AG04450 (cell line): ENCODE measurements at places on chromosomes 12 and 14.

DNA sequence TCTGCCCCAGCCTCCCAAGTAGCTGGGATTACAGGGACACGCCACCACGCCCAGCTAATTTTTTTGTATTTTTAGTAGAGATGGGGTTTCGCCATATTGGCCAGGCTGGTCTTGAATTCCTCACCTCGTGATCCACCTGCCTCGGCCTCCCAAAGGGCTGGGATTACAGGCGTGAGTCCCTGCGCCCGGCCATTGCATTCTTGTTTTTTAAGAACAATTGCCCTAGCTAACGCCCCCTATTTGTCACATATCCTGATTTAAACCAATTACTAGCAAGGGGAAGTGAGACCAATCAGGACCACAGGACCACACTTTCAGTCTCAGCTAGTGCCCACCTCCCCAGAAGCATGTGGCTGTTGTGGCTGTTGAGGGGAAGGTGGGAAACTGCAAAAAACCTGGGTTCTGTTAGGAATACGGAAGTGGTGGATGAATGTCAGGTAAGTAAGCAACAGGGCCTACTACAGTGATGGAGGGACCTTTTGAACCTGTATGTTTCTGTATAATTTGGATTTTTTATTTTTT lies 37.8 kb upstream of the NFYB start:
- DNase-seq, result no peak

- DNase-seq, result peak; percentile 38
These were observed 18.7 kb downstream of the ZBTB39 start for GRCh38 chr12:56987551-56988053.

DNA sequence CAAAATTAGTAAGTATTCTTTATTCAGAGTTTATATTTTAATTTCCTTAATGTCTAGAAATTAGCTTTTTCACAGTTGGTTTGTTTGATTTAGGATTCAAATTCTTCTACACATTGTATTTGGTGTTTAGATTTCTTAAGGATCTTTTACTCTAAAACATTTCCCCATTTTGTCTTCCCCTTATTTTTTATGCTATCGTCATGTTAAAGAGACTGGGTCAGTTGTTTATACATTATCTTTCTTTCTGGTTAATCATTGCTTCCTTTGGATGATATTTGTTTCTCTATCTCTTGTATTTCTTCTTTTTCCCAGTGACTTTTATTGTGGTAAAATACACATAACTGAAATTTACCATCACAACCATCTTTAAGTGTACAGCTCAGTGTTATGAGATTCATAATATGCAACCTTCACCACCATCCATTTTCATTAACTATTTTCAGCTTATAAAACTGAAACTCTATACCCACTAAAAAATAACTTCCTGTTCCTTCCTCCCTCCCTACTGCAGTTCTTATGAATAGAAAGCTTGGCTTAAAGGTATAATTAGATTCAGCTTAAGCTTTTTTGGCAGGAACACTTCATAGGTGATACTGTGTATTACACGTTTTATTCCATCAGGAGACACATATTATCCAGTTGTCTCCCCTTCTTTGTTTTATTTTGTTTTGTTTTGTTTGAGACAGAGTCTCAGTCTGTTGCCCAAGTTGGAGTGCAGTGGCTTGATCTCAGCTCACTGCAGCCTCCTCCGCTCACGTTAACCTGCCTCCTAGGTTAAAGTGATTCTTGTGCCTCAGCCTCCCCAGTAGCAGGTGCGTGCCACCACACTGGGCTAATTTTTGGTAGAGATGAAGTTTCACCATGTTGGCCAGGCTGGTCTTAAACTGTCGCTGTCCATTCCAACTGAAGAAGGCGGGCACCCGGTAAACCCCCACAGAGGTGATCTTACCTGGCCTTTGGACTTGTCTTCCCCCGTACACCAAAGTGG lies 45.0 kb downstream of the NOPCHAP1 start:
- DNase-seq, result no peak

DNA sequence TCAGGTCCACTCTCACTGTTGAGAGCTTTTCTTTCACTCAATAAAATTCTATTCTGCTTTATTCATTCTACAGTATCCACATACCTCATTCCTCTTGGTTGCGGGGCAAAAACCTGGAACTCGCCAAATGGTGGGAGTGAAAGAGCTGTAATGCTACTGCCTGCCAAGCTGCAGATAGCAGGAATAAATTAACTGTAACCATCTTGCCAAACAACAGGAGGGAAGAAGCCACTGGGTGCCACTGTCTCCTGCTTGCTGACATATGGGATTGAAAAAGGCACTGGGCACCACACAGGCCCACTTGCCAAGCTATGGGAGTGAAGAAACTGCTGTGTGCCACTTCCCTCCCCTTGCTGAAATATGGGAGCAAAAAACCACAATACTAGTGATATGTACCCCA lies 111.9 kb upstream of the CNTN1 start:
- DNase-seq, result no peak

DNA sequence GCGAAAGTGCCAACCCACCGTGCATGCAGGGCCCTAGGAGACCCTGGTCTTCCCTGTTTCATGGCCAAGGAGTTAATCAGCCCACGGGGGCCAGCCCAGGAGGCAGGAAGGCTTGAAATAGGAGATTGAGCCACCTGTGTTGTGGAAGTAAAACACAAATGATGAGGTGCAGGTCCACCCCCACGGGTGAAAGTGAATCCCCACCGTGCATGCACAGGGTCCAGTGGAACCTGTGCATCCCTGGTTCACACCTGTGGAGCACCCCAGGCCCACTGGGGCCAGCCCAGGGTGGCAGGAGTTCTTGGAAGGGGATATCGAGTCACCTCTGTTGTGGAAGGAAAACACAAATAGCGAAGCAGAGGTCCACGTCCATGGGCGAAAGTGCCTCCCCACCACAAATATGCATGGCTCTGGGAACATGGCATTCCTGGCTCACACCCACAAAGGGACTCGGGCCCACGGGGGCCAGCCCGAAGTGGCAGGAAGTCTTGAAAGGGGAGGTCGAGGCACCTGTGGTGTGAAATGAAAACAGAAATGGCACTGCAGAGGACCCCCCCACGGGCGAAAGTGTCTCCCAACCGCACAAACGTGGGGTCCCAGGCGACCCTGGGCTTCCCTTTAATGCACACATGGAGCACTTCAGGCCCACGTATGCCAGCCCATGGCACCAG lies 381.5 kb downstream of the ALG10 start:
- DNase-seq, result no peak

DNA sequence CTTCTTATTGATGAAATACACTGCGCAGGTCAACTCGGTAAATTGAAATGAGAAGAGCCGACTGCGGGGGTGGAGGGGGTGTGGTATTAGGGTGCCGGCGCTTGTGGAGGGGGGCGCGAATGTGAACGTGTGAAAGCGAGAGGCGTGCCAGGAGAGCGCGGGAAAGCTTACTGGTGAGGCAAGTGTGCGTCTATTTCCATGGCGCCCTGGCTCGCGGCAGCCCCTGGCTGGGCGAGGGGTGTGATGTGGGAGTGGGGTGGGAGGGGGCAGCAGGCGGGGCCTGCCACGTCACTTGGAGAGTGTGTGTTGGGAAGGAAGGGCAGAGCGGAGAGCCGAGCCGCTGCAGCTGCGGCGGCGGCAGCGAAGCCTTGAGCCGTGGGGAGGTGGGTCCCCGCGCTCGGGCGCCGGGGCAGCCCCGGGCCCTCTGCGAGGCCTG lies 88.8 kb downstream of the GALNT8 start:
- DNase-seq, result no peak

GRCh38 chr12:122799641-122800243 lies 25.4 kb downstream of the CCDC62 start:
- no peak for DNase-seq

DNA sequence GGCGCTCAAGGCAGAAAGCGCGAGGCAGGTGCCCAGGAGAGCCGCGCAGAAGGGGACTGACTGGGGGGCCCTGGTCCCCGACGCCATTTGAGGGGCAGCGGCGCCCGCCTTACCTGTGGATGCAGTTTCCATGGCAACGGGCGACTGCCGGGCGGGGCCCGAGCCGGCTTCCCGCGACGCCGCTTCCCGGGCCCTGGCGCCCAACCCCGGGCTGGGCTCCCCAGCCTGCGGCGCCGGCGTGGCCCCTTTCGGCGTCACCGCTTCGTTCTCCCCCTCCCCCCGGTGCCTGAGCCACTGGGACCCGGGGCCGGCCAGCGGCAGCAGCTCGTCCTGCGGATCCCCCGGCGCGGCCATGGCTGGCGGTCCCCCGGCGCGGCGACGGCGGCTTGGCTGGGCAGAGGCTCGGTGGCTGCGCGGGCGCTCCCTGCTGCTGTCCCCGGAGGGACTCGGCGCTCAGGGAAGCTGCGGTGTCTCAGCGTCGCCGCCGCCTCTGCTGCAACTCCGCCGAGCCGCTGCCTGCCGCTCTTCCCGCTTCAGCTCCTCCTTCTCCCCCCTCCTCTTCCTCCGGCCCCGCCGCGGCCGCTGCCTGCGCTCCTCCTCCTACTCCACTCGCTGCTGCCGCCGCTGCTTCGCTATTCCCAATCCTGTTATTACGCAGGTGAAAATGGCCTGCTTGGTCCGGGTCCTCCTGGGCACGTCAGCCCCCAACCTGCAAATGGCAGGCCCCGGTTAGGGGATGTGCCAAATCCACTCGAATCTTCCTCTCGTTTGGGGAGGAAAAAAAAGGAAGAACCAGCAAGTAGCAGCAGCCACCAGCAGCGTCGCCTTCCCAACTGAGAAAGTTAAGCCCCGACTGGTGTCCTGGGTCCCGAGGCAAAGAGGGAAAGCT lies at the start of gene RTN1:
Gene RTN1 (minus strand): TSS at position 500 of the 889 bp plus-strand sequence. CDS start 146 bp downstream, at position 354.
- DNase-seq, result peak; percentile 2

- no peak for DNase-seq
These were observed 249.4 kb downstream of the PDZRN4 start for GRCh38 chr12:41437563-41437962.

GRCh38 chr14:61573748-61574513 lies 121.4 kb upstream of the HIF1A start:
- no peak for DNase-seq

DNA sequence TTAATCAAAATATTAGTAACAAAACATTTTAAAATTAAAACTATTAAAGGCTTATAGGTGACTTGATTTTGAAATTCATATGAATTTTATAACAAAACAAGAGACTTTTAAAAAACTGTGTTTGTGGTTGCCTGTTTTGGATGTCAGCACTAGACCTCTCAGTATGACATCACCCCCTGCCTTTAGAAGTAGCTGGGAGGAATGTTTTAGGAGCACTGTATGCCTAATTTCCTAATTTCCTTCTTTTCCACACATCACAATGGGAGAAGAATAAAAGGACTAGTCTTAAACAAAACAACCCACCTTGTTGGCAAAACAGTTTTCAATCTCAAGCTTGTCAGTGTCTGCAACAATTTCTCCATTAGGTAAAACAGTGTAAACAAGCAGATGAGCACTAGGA lies 48.1 kb upstream of the PZP start:
- no peak for DNase-seq

DNA sequence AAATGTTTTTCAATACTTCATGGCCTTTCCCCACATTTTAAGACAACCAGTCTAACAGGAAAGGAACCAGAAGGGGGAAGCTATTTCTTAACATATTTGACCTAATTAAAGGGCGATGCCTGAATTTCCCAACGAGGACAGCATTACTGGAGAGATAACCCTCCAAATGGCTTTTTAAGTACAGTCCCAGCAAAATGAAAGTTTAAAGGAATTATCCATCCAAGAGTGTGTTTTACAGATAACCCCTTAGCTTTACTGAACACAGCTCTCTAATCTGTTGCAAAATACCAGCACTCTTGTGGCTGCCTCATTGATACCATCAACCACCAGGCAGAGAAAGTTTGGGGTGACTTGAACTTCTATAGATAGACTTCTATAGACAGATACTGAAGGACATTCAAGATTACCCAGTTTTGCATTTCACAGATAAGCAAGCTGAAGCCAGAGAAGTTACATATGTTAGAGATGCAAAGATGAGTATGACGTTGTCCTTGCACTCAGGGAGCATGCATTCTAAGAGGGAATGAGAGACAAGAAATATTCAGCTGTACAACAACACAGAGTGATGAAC lies 41.3 kb upstream of the DUSP6 start:
- no peak for DNase-seq

GRCh38 chr14:51977075-51977474 lies 12.3 kb upstream of the RTRAF start:
- DNase-seq, result no peak

DNA sequence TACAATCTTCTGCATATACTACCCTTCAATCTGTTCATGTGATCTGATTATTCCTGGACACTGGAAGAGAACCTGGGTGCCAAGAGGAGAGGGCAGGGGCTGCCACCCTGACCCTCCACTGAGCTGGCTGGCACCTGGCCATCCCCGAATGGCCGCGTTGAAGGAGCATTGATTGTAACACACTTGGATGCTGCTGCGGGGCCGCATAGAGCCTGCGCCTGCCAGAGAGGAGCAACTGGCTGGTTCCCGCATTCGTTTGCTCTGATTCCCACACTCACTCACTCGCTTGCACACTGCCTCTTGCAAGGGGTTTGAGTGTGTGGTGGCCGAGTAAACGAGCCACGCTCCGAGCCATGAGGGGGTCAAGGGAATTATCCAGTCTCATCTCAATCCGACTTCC lies 32.4 kb downstream of the PSEN1 start:
- no peak for DNase-seq

- DNase-seq, result no peak
These were observed 1.3 kb downstream of the KSR2 start for GRCh38 chr12:117967512-117967911.

DNA sequence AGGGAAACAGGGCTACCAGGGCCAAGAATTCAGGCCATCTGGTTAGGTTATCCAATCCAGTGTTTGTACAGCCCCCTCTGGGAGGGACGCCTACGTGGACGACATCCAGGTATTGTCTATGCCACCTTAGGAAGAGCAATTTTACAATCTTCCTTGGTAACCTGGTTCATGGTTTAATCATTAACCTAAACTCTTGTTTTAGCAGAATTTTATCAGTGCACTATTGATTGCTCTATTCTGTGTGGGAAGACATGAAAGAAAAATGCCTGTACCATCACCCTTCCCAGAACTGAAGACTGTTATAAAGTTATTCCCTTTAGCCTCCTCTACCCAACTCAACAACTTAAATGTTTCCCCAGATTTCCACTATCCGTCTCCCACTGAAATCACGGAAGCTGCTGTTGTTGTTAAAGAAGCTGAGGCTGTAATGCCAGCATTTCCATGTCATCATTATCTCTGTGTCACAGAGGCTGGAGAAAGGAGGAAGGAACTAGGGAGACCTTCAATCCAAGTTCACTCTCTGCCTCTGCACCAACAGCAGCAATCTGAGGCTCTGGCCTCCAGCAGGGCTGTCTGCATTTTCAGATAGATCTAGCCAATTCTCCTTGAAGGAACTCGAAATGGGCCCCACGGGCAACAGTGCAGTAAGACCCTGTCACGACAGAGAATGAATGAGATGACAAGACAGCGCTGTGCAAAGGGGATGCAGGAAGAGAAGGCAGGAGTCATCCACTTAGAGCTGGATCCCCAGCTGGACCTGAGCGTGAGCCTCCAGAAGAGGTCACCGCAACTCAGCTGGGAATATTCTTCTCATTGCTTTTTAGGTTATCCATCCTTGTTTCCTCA lies 183.4 kb upstream of the GZMB start:
- DNase-seq, result no peak

GRCh38 chr12:68221497-68221896 lies 4.1 kb downstream of the IL26 start:
- no peak for DNase-seq

DNA sequence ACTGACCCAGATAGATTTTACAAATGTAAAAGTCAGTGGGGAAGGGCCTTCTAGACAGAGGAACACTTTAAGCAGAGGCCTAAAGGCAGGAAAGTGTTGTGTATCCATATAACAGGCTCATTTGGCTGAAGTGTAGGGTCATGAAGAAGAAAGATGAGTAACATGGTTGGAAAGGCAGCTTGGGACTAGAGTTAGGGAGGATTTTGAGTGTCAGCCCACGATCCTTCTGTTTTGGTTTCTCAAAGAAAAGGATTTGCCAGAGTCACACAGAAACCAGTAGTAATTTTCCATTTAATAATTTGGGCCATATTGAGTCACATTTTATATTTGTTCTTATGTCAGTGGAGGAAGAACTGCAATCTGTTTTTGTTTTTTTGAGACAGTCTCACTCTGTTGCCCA lies 76.4 kb downstream of the ZC3H14 start:
- DNase-seq, result no peak
